NCI-H345 (cell line): ENCODE measurements at places on chromosomes 12 and 14.

DNA sequence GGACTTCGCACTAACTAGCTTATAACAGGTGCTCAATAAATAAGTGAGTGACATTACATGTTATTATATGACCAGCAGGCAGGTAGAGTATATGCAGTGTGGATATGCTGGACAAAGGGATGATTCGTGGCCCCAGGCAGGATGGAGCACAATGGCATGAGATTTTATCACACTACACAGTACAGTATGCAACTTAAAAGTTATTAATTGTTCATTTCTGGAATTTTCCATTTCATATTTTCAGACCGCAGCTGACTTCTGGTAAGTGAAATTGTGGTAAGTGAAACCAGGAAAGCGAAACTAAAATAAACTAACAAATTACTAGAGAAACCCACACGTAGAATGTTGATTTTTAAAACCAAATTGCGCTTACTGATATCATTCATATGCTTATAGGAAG, 3.3 kb downstream of the PARP11 start:
- DNase-seq, result no peak

GRCh38 chr12:12356467-12356895, 397 bp upstream of the BORCS5 start:
- no peak for DNase-seq

- DNase-seq, result no peak
These were observed 162.5 kb upstream of the NOS1 start for GRCh38 chr12:117523971-117524370.

GRCh38 chr12:51465491-51465890, 40.9 kb downstream of the SLC4A8 start:
- DNase-seq, result no peak

DNA sequence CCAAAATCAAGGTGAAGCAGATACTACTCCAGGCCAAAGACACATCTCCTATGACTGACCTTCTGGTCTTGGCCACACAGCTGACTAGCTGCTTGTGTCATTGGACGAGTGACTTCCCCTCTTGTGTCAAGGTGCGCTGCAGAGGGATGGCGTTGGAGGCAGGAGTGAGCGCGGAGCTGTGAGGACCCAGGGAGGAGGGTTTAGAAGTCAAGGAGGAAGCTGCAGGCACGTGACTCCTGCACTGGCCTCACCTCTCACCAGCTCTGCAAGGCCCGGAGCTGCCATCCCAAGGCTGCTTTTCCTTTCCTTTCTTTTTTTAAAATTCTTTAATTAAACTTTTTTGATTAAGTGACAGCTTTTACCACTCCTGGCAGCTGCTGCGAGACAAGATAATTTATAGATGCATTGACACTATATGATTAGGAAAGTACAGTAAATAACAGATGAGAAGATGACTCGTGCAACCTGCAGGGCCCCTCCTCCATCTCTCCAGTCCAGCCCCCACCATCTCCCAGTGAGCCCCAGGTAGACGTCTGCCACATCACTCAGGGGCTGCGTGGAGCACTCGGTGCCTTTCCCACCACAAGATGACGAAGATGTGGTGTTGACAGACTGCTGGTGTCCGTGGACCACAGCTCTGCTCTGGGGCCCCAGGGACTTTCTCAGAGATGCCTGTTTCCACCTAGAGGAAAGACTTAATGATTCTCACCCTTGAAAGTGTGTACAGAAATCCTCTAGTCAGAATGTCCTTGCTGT, 350.6 kb downstream of the CACNA1C start:
- DNase-seq, result no peak

DNA sequence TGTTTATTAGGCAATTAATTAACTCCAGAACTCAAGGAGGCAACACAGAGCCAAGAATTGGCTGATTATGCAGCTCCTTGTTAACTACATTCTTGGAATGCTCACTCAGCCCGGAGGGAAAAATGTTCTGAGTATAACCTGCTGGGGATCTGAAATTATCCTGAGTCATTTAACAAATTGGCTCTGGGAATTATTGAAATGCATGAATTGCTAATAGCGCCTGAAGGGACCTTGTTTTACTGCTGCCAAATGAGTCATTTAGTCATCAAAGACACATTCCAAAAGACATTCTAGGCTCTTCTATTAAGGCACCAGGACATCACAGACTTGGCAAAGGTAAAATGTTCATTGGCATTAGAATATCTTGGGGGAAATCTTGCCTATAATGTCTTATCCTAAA, 13.0 kb downstream of the TMEM52B start:
- no peak for DNase-seq

DNA sequence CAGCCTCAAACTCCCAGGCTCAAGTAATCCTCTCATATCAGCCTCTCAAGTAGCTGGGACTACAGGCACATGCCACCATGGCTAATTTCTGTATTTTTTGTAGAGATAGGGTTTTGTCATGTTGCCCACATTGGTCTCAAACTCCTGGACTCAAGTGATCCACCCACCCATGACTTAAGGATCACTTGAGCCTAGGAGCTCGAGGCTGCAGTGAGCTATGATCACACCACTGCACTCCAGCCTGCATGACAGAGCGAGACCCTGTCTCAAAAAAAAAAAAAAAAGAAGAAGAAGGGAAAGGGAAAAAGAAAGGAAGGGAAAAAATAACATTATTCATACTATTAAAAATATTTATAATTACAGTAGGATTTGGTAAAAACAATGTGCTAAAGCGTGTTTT, 19.2 kb downstream of the EPS8 start:
- no peak for DNase-seq

DNA sequence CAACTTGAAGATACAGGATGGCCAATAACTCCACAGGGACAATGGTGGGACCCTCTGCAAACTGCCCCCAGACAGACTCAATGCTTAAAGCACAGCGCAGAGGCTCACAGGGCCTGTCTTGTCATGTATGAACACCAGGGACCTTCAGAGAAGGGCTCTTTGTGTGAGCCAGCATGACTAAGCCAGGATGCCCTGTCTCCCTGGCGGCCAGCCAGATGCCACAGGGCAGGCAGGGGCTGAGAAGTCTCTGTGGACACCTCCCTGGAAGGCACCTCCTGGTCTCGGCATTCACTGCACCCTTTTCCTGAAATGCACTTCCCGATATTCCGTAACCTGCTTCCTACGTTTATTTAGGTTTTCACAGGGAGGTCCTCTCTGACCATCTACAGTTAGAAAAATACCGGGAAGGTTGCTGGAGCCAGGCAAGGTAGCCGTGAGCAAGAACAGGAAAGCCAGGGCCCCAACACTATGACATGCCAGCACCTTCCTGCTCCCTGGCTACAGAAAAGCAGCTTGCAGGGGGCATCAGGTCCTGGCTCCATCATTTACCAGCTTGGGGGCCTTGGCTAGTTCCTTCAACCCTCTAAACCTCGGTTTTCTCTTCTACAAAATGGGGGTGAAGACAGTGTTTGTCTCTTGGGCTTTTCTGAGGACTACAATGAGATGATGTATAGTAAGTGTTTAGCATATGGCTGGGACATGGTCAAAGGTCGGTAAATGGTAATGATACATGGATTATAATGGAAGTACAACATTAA, 65.0 kb downstream of the PITPNM2 start:
- DNase-seq, result peak; percentile 77

GRCh38 chr12:106136263-106136662, 2.5 kb downstream of the NUAK1 start:
- peak; percentile 89 for DNase-seq

DNA sequence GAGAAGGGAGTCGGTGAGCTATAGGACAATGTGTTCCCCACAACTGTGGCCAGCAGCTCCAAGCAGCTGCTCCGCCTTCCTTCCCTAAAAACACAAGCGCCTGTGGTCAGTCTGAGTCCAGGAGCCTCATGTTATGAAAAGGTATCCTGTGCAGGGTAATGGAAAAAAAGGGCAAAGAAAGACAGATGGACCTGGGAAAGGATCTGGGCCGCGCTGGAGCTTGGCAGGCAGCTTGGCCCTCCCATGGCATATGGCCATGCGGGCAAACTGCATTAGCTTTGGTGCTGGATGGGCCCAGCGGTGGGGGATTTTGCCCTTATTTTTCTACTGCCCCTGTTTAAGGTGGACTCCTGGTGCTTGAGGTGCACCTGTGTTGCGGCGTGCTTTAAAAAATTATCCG, 23.7 kb upstream of the CHST11 start:
- no peak for DNase-seq

DNA sequence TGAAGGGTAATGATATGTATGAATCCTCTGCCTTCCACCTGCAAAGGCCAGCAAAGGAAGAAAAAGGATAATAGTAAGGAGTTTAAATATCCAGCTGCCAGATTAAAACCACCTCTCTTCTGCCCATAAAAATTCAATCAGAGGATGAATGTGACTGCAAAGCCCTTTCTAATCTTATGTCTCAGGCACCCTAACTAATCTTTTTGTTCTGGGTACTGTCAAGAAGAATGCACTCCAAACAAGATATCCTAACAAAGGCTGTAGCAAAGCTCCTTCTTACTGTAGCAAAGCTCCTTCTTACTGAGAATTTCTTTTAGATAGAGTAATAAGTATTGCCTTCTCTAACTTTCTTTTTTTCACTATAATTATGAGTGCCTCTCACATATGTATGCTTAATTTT, 91.8 kb downstream of the ST8SIA1 start:
- DNase-seq, result no peak

DNA sequence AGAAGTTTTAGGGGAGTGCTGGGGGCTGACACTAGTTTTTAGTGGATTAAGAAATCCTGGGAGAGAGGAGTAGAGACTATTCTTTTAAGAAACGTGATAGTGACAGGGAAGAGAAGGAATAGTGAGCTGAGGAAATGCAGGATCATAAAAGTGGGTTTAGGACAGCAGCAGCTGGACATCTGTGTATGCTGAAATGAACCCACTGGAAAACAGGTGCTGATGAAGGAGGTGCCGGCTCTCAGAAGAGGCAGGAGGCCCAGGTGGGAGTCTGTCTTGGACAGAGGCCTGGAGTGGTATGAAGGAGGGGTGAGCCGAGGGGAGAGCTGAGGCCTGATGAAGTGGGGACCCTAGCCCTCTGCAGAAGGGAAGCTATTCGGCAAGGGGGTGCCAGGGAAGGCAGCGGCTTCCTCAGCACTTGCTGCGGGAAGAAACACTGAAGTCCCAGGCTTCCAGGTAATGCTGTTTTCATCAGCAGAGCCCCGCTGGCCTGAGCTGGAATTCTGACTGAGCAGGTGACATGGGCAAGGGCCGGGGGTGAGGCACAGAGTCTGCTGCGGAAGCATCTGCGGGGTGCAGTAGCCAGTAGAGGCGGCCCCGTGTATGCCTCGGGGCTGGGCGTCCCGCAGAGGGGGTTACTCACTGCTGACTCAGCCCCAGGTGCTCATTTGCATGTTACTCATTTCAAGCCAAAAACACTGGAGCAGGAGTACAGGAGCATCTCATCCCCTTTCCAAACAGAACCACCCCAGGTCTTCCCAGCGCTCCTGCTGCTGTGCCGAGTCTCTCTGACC, 89.7 kb downstream of the TMCC3 start:
- DNase-seq, result peak; percentile 16

DNA sequence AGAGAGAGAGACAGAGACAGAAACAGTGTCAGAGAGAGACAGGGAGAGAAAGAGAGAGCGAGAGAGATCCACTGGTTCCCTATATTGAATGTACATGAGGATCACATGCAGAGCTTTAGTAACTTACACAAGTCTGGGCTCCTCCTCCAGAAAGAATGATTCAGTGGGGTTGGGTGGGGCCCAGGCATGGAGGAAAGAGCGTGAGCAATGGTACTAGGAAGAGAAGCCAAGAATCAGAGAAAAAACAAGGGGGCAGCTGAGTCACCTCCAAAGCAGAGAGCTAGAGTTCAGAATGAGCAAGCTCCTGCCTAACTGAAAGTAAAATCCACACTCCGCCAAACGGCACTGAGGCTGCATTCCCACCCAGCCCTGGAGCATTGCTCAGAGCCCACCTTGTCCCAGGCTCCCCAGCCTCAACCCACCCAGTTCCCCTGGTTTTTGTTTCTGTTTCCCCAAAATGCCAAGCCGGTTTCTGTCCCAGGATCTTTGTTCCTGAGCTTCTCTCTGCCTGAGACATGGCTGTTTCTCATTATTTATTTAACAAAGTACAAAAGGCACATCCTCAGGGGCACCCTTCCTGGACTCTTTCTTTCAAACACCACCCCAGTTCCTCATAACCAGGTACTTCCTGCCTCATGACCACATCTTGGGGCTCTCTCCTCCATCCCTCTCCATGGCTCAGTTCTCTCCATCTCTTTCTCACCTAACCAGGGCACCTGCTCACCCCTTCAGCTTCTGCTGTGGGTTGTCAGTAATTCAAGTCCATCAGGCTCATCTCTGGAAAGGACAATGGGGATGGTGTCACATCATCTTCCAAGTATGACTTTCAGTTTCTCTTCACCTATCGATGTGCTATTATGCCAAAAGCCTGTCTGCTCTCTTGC, 670.3 kb upstream of the TBX3 start:
- no peak for DNase-seq

DNA sequence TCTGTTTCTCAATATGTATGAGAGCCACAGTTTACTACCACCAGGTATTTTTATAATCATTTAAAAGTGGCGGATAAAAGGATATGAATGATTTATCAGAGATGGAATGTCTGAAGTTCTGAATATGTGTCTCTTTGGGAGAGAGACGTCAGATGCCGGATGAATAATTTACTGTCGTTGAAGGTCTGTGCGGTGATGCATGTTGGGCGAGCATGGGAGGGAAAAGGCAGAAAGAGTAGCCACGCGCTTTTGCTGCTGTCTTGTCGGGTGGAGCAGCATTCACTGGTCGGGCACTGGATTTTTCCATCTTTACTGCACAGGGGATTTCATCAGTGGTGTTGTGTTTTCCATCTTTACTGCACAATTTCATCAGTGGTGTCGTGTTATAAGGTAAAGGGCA, 65.6 kb downstream of the SYNE2 start:
- no peak for DNase-seq

- DNase-seq, result no peak
These were observed 346.2 kb upstream of the STXBP6 start for GRCh38 chr14:25396128-25396527.

- DNase-seq, result peak; percentile 89
These were observed at the start of gene BCL2L2 for GRCh38 chr14:23306412-23307145. Gene BCL2L2 (plus strand): TSS chr14:23306833. CDS start chr14:23307768, 935 bp downstream.

DNA sequence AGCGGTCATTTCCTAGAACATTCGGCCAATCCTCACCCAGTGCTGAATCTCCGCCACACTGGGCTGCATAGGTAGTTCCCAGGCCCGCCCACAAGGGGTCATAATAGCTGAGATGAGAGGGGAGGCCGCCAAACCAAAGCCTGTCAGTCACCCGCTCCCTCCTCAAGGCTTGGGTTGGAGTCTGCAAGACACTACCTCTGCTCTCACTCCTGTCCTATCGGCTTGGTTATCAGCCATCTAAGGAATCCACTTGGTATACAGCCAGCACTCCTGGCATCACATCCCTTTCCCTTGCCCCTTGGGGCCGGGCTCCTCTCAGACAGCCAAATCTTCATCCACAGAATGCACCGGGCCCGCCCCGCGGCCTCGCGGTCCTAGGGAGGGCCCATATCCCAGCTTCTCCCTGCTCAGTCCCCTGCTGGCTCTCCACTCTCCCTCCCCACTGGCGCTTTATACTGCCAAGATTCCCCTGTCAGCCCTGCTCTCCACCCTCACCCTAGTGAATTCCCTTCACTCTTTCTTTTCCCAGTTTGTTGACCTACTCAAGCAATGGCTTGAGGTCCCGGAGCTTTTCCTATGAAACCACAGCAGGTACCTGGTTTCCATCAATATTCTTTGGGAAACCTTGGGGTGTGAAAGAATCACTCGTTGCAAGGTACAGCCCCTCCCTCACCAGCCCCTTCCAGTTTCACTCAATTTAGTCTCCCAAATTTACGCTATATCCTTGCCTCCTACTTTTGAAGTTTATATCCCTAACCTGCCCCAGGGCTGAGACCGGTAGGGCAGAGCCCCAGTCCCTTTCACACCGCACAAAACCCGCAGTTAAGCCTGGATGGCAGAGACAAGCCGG, 1.4 kb downstream of the IFFO1 start:
- DNase-seq, result peak; percentile 5
